Renal pelvis (tissue), 12 donors: ENCODE measurements at places on chromosomes 11 and 22. TPM values are rescaled to one million over a fixed set of nuclear protein-coding genes. Genes with fewer than 3 reads are reported as not detected.
A peak's percentile ranks its signal among the peaks of the same experiment; 100 is the strongest.

DNA sequence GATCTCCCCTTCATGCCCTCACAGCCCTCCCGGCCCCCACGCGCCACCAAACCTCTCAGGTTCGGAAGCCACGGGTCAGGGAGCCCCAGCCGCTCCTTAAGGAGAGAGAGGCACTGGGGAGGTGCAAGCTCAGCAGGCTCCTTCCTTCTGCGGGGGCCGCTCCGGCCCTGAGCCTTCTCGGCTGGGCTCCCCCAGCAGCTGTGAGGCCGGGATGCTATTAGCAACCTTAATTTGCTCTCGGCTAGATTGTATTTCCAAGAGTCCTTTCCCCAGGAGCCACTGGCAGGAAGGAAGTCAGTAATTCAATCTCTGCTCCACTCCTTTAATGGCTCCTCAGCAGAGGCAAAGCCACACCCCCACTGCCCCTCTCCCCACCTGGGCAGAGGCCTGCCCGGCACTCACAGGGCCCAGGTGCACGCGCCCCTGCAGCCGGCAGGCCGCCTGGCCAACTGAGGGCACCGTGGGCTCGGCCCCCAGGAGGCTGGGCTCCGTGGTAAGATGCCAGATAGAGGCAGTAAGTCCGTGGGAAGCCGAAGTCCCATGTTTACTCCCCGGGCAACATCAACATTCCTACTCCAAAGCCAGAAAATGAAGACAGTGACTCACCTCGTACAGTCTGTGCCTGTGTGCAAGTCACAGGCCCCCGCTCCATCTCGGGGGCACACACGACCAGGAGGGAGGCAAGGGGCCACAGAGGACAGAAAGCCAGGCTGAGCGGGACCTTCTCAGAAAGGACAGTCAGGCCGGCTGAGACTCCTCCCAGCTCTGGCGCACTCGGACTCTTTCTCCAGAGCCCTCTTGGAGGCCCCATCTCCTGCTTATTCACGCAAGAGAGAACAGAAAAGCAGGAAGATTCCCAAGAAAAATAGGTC, 5.2 kb downstream of the IGSF9B start:
- DNase-seq: peak; percentile 85

GRCh38 chr11:11251394-11251970, 101.6 kb downstream of the CSNK2A3 start:
- no peak for DNase-seq

Gene ANGPTL5
- not detected for polyA plus RNA-seq

Gene NXPE4
- polyA plus RNA-seq: not detected

Gene OR56A1
- polyA plus RNA-seq: not detected

DNA sequence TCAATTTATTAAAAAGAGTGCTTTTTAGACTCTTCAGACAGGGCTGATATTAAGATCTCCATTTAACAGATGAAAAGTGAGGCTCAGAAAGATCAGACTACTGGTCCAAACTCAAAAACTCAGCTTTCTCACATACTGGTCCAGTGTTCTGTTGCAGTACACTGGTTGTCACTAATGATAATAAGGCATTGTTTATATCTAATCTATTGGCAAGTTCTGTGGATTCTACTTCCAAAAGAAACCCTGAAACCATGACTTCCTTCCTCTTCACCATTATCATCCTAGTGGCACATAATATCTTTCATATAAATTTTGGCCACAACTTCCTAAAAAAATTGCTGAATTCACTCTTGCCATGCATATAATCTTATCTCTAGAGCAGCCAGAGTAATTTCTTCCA, 36.9 kb downstream of the F2 start:
- DNase-seq: no peak

DNA sequence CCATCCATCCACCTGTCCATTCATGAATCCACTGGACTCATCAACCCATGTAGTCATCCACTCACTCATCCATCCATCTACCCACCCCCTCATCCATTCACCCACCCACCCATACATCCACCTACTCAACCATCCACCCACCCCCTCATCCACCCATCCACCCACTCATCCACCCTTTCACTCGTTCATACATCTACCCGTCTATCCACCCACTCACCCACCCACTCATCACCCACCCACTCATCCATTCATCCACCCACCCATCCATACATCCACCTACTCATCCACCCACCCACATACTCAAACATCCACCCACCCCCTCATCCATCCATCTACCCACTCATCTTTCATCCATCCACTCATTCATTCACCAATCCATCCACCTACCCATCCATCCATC, 37.7 kb downstream of the RTL6 start:
- no peak for DNase-seq

DNA sequence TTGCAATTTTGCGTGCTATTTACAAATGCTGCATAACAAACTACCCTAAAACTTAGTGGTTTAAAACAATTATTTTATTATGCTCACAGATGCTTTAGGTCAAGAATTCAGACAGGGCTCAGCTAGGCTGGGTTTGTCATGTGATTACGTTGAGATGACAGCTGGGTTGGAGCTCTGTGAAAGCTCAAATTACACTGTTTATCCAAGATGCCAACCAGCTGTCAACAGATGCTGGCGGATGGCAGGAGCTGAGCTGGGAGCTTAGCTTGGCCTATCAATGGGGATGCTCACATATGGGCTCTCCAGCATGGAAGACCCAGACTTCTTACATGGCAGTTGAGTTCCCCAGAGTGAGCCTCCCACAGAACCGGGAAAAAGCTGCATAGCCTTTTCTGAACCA, 62.7 kb downstream of the STK33 start:
- DNase-seq: peak; percentile 30

DNA sequence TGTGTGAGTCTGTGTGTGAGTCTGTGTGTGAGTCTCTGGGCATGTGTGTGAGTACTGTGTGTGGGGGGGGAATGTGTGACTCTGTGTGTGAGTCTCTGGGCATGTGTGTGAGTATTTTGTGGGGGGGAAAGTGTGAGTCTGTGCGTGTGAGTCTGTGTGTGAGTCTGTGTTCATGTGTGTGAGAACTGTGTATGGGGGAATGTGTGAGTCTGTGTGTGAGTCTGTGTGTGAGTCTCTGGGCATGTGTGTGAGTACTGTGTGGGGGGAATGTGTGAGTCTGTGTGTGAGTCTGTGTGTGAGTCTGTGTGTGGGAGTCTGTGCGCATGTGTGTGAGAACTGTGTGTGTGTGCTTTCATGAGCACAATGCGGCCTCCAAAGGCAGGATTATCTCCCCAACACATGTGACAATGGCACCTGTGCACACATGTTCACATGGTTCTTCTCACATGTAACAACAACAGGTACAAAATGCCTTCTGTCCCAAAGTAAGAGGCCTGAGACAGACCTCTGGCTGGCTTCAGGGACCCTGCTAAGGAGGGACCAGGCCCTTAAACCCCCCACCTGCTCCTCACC, 1.6 kb downstream of the CD5 start:
- DNase-seq: no peak

- no peak for DNase-seq
These were observed 1176.4 kb downstream of the BRD1 start for GRCh38 chr22:48651036-48651890.

Gene NOX4
- polyA plus RNA-seq: 42.0 TPM

DNA sequence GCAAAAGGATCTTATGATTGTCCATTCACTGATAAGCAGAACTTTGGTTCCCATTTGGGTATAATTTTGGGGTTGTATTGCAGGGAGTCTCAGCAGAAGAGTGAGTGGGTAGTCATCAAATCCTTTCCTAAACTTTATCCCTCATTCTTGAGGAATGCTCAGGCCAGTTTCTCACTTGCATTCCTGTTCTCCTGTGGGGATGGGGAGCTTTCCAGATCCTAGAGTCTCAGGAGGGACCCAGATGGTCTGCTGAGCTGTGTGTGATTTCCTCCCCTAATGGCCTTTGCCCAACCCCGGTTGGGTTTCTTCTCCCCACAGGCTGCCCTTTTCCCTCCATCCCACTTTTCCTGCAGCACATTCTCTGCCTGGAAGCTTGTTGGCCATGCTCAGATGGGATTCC, 79.9 kb downstream of the MIAT start:
- no peak for DNase-seq

GRCh38 chr11:68372114-68372513, 59.7 kb downstream of the LRP5 start:
- DNase-seq: no peak

Gene RIC8A
- polyA plus RNA-seq: 90.5 TPM

DNA sequence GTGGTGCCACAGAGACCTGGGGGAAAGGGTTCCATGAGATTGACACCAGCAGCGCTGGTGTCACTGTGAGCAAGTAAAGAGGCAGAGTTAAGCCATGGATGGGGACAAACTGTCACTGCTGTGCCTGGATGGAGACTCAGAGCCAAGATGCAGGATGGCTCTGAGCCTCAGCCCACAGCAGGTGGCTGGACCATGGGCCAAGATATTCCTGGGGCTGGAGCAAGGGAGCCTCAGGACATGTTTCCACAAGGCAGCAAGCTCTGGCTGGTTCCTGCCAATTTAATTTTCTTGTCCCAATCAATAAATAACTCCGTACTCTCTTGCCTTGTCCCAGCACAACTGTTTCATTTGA, 23.0 kb downstream of the MYO18B start:
- DNase-seq: no peak

- no peak for DNase-seq
These were observed 15.1 kb downstream of the CRELD2 start for GRCh38 chr22:49933236-49934159.
